ENCODE measurements at places on chromosomes 5 and 9.

GRCh38 chr9:126459965-126460843 lies 133.6 kb downstream of the MVB12B start:
- DNase-seq = no peak

DNA sequence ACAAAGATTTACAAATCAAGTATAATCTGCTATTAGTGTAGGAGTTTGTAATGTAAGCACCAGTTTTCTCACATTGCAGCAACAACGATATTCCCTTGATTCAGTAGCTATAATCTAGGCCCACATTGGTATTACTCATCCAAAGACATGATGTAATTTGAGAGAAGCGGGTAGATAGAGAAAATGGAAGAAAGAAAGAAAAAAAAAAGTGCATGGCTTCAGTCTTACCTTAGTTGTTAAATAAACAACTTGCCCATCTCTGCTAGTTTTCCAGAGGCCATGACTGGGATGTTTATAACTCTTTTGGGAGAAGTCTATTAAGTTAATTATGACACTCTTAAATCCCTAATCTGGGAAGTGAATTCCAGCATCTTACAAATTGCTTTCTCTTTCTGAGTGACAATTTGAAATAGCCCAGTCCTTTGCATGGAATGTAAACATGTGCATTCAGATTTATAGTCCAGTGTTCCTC lies 2.8 kb downstream of the MELK start:
- no peak for DNase-seq

DNA sequence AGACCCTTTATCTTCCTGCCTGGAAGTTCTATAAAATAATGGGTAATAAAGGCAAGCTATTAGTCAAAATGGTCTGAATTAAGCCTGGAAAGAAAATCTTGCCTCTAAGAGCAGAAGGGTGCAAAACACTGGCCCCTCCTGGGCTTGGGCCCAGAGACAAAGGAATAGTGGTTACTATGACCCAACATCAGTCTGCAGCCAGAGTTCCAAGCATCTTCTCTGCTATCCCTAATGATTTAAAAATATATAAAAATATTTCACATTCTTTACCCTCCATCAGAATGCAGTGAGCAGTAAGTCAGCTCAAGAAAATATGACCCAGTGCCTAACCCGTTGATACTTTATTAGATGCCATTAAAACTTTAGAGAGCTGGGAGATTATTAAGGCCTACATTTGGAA lies 14.7 kb downstream of the TNFAIP8 start:
- no peak for DNase-seq

GRCh38 chr5:30104872-30105596 lies 1088.5 kb upstream of the CDH6 start:
- no peak for DNase-seq

DNA sequence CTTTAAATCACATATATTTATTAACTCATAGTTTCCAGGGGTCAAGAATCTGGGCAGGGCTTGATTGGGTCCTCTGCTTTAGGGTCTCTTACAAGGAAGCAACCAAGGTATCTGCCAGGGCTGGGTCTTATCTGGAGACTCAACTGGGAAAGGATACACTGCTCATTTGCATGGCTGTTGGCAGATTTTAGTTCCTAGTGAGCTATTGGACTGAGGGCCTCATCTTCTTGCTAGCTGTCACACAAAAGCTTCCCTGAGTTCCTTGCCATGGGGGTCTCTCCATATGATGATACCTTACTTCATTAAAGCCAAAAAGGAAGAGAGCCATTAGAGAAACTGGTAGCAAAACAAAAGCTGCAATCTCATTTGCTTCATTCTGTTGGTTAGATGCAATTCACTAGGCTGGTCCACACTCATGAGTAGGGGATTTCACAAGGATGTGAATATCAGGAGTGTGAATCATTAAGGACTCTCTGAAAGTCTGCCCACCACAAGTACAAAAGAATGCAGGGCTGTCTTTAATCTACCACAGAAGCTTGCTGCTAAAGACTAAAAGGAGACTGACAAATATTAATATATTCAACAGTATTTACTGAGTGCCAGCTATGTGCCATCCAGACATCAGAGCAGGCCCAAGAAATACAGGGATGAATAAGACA lies 42.0 kb upstream of the TIMD4 start:
- no peak for DNase-seq

DNA sequence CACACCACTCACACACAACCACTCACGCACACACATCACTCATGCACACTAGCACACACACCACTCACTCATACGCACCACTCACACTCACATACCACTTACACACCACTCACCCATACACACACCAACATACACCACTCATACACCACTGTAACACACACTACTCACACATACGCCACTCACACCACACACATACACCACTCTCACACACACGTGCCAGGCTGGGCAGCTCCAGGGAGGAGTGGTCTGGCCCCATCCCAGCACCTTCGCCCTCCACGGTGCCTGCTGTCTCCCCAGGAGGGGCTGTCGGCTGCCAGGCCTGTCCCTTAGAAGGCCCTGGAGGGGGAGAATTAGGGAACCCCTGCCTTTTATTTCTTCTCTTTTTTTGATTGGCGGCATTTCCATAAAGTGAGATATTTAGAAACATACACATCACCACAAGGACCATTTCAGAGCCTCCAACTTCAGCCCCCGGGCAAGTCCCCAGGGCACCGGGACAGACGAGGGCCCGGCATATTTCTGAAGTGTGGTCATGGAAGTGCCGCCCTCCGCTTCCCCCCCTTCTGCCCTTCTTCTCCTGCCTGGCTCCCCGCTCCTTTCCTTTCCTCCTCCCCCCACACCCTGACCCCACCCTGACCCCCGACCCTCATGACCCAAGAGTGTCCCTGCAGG lies 6.3 kb upstream of the ASB6 start:
- no peak for DNase-seq

DNA sequence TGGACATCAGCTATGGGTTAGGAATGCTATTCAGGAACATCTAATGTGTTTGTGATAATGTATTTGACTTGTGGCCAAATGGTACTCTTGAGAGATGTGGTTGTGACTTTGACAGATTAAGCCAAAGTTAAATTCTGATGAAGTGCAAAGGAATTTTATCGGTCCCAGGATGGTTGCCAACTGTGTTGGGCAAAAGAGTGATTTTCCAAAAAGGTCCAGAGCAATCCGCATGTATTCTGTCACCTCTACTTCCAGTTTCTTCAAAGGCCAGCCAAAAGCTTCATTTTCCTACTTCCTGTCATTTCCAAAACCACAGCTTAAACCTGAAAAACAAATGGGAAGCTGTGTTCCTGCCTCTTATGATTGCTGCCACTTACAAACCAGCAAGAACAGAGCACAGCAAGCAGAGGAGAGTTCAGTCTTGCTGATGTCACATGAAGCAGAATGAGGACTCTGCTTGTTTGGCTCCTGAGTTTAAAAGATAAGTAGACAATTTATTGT lies 59.8 kb downstream of the MARCHF3 start:
- DNase-seq = no peak

- DNase-seq = no peak
These were observed 5.0 kb upstream of the PPP2R2B start for GRCh38 chr5:146883511-146883910.

DNA sequence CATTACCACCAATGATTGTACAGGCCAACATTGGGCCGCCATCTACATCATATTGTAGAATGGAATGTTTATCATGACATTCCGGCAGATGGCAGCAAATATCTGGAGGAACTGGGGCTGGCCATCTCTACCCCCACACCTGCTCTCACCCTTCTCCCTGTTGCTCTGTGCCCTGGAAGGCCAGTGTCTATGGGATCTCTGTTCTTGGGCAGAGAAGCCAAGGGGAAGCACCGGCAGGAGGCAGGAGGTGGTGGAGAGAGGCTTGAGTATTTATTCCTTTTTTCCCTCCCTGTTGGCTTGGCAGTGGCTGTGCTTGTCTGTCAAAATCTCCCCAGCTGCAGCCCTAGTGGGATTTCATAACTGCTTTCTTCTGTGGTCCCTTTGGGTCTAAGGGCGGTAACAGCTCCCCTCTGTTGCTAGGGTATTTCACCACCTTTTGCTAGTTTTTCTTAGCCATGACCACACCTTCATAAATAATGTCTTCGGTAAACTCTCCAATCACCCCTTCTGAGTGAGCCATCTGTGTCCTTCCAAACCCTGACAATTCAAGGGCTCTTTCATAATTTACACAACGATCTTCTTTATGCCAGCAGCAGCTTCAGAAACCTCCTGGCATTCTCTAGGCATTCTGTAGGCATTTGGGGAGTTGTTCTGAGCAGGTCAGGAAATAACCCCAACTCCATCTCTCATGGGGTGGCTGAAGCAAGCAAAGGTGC lies 225.8 kb downstream of the MELK start:
- no peak for DNase-seq

DNA sequence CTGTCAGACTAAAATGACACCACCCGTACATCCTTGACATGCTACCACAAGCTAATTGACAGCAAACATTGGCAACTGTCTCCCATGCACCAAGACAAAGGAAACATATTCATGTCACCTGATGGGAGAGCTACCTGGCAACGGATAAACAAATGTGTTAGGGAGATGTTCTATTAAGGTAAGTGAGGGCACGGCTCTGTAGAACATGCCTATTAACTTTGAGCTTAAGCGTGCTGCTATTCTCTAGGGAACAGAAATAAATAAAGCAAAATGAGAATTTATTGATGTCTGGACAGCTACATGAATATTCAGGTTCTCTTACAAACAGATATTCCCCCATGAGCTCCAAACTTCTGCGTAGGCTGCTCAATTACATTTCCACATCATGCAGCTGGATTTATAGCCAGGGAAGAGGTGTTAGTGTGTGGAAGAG lies 361.4 kb upstream of the RFX3 start:
- DNase-seq = no peak

DNA sequence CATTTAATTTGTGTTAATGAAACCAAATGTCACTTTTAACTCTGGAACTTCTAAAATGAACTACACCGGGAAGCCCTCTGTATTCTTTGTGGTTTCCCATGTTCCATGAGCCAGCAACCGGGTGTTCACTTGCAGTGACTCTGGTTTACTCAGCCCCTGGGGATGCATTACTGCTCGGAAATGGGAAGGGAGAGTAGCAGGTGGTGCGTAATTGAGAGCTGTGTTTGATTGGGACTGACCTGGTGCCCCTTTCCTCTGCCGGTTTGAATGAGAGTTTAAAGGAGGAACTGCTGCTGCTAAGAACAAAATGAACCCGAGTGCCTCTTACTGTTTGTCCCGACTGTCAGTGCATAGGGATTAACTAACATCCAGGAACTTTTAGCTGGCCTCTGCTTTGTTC lies 100.1 kb upstream of the DHFR start:
- DNase-seq = peak; percentile 70

- no peak for DNase-seq
These were observed 208.0 kb downstream of the SGCD start for GRCh38 chr5:156534906-156535485.

GRCh38 chr5:138148811-138149210 lies 9.6 kb upstream of the NME5 start:
- no peak for DNase-seq

- no peak for DNase-seq
These were observed 299.1 kb upstream of the PANK3 start for GRCh38 chr5:168878135-168878745.

DNA sequence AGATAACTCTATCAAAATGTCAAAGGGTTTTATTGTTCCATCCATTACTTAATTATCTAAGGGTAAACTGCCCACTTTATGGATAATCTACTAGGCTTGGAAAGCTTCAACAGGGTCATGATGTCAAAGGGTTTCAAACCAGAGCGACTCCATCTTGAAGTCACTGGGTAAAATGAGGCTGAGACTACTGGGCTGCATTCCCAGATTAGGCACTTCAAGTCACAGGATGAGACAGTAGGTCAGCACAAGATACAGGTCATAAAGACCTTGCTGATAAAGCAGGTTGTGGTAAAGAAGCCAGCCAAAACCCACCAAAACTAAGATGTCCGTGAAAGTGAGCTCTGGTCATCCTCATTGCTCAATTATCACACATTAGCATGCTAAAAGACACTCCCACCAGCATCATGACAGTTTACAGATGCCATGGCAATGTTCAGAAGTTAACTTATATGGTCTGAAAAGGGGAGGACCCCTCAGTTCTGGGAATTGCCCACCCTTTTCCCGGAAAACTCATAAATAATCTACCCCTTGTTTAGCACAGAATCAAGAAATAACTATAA lies 138.6 kb downstream of the GNAQ start:
- no peak for DNase-seq

- no peak for DNase-seq
These were observed 284.2 kb downstream of the SMARCA2 start for GRCh38 chr9:2299156-2299842.

- DNase-seq = no peak
These were observed 265.4 kb downstream of the EDIL3 start for GRCh38 chr5:84119252-84119651.

- no peak for DNase-seq
These were observed 595 bp upstream of the BTNL9 start for GRCh38 chr5:181039471-181039870.

- DNase-seq = peak; percentile 49
These were observed 8.6 kb downstream of the PDCD1LG2 start for GRCh38 chr9:5518937-5519319.

DNA sequence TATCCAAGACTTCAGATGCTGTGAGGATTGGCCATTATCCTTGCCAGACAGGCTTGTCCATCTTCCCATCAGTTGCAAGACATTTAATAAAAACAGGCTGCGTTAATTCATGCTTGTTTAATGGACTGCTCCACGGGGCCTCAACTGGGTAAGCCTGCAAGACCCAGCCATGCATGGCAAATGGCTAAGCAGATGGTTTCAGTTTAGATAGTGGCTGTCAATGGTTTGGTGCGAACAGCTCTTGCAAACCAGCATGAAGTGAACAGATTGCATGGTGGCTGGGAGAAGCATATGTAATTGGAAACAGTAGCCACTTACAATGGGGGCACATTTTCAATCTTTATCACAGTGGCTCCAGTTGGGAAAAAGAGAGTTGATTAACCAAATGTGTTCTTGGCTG lies 628.2 kb upstream of the KLF4 start:
- no peak for DNase-seq

GRCh38 chr5:19960451-19960850 lies 27.5 kb downstream of the CDH18 start:
- no peak for DNase-seq

DNA sequence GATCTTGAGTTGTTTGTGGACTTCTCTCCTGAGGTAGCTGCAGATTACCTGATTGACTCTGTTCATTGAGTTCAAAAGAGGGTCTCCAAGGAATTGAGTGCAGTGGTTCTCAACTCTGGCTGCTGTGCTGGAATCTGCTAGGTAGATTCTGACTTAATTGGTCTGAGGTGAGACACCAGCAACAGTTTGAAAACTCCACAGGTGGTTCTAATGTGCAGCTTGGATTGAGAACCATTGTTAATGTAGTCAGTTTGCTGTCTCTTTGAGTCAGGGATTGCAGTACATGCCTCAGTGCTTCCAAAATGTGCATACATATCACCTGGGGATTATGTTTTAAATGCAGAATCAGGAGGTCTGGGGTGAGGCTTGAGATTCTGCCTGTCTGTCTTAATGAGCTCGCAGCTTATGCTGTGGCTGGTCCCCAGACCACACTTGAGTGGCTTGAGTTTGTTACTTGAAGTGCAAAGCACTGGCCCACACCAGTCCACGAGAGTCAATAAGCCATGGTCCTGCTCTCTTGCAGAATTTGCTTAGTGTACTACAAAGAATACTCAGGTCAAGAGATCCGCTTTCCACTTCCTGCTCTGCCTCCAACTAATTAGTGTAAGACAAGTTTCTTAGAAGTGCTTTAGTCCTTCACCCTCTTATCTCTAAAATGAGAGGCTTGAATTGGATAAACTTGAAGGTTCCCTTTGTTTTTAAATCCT lies 82.3 kb downstream of the ATG10 start:
- DNase-seq = no peak
